Uterus (tissue), 4 donors: ENCODE measurements at places on chromosomes 7 and 10. TPM values are rescaled to one million over a fixed set of nuclear protein-coding genes. Genes with fewer than 3 reads are reported as not detected.

DNA sequence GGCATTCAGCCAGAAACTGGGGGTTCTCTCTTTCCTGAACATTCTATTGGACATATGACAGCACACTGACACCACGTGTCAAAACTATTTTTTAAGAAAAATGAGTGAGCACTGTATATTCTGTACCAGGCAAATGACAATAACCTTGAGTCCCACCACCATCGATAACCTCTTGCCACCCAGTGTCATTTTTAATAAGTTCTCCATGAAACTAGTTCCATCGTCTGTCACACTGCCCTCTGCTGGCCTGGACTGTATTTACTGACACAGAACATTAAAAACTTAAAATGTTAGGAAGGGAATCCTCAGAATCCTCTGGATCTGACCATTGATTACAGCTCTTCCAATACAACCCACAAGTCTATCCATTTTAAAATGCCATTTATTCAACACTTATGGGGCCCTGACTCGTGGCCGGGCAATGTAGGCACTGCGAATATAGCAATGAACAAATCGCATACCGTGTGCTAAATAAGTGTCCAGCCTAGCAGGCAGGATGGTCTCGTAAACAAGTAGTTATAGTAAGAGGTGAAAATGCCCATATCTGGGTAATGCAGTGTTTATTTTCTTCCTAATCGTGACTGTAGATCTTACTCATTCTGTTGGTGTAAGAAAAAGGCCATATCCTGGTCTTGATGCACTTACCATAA, 35.9 kb upstream of the CACNB2 start:
- H3K27ac ChIP-seq, result no peak overlapping the region
- no peaks in the 10 kb centered on the region for H3K4me1 ChIP-seq
- H3K4me3 ChIP-seq, result no peak overlapping the region
- no peaks in the 10 kb centered on the region for H3K27me3 ChIP-seq
- peak; percentile 41 for DNase-seq

GRCh38 chr7:148540041-148540738, 50.4 kb upstream of the C7orf33 start:
- H3K27me3 ChIP-seq, result no peaks in the 10 kb centered on the region
- no peak overlapping the region for H3K4me3 ChIP-seq
- peak overlapping the region; percentile 46 for H3K27ac ChIP-seq
- H3K36me3 ChIP-seq, result no peaks in the 10 kb centered on the region
- no peaks in the 10 kb centered on the region for H3K4me1 ChIP-seq

DNA sequence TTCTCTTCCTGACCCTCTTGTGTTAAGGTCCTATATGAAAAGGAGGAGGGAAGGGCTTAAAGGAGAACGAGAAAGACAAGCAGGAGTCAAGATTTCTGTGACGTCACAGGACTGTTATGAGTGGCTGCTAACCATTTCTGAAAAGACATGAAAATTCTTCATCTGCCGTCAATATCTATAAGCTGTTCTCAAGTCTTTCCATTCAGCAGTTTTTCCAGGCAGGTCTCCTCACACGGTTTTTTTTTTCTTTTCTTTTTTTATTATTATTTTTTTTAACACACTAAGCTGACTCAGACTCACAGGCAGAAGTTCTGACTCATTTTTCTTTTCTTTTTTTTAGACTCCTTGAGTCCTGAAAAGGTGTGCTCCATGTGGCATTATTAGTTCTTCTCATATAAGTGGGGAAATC, 72.0 kb downstream of the DGKI start:
- DNase-seq, result no peak
- H3K27ac ChIP-seq, result no peak overlapping the region
- H3K4me1 ChIP-seq, result no peaks in the 10 kb centered on the region
- no peak overlapping the region for H3K4me3 ChIP-seq
- no peaks in the 10 kb centered on the region for H3K36me3 ChIP-seq

FZD8 gene
- total RNA-seq, result 2.6 TPM

- no peaks in the 10 kb centered on the region for H3K36me3 ChIP-seq
- H3K27ac ChIP-seq, result no peak overlapping the region
- no peak overlapping the region for H3K4me3 ChIP-seq
- DNase-seq, result no peak
These were observed 97.7 kb upstream of the TMEM196 start for GRCh38 chr7:19871102-19871501.

GRCh38 chr10:54057357-54057756, 743.7 kb downstream of the PCDH15 start:
- H3K4me3 ChIP-seq, result no peak overlapping the region
- no peaks in the 10 kb centered on the region for H3K27me3 ChIP-seq
- H3K4me1 ChIP-seq, result no peaks in the 10 kb centered on the region
- H3K36me3 ChIP-seq, result no peaks in the 10 kb centered on the region
- H3K27ac ChIP-seq, result no peak overlapping the region

IQUB gene
- 9.9 TPM for total RNA-seq

ITGA8 gene
- 10.0 TPM for total RNA-seq
